ENCODE measurements at places on chromosomes 7 and 10.
A peak's percentile ranks its signal among the peaks of the same experiment; 100 is the strongest.

DNA sequence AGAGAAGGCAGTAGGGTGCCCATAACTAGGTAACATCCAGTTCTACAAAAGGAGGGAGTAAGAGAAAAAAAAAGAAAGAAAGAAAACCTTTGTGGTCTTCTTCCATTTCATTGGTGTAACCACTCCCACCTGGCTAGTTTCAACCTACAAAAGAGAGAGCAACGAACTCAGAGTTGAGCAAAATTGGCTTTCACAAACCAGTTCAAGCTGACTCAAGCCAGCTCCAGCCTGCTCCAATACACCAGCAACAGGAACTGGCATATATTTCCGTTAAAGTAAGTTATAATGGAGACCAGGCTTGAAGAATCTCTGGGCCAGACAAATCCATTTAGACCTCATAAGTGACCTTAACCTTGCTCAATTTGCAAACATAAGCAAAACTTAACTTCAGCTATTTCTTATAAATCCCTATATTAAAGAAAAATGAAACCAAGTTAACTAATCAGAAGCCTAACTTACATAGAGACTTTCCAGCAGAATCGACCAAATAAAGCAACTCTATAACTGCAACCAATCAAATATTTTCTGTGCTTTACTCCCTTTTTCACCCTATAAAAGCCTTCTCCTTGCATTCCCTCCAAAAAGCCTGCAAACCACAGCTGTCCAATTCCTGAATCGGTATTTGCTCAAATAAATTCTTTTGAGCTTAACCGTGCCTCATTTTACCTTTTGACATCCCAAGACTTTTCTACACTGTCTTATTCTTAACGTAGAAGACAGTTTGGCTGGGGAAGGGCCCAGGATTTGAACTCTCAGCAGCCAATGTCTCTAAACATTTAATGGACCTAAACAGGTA, 10.1 kb downstream of the ANKRD22 start:
- no peaks in the 10 kb centered on the region for H3K36me3 ChIP-seq
- no peak overlapping the region for H3K4me3 ChIP-seq
- DNase-seq, result no peak
- H3K27ac ChIP-seq, result no peak overlapping the region
- no peaks in the 10 kb centered on the region for H3K4me1 ChIP-seq

DNA sequence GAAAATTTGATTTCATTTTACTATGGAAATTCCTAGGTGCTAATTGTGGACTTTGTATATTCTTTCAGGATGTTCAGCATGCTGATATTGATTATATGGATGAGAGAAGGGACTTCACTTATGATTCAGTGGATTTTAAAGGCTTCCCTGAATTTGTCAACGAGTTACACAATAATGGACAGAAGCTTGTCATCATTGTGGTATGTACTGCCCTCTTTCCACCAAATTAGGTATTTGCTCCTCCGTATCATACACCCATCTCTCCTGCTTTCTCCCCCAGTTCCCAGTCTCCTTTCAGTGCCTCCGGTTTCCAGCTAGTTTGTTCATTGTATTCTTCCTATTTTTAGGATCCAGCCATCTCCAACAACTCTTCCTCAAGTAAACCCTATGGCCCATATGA, 34.6 kb downstream of the MGAM start:
- H3K4me3 ChIP-seq, result no peak overlapping the region
- H3K27me3 ChIP-seq, result no peaks in the 10 kb centered on the region
- H3K36me3 ChIP-seq, result no peaks in the 10 kb centered on the region
- peaks cover 19% of the 10 kb centered on the region for H3K4me1 ChIP-seq
- peak overlapping the region; percentile 50 for H3K27ac ChIP-seq

- no peak for DNase-seq
- H3K4me1 ChIP-seq, result peaks cover 6% of the 10 kb centered on the region
- peaks cover under 1% of the 10 kb centered on the region for H3K36me3 ChIP-seq
- peaks cover 3% of the 10 kb centered on the region for H3K27me3 ChIP-seq
- no peak overlapping the region for H3K27ac ChIP-seq
Observed at GRCh38 chr7:33998476-33998875, 93.1 kb downstream of the BMPER start.

DNA sequence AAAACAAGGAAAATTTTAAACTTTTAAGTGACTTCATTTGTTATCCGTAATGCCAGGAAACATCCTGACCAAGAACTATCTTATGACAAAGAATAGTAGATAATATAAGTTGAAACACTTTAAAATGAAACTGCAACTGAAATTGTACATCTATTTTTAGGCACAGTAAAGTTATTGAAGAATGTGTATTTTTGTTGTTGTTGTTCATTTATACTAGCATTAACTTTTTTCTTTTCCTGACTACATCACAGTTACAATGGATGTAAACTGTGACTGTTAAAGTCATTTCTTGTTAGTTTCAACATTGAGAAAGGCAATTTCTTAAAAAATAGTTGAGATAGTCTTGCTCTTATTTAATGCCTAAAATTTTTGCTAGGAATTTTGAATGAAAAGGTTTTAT, 2.6 kb downstream of the CPED1 start:
- H3K27ac ChIP-seq, result no peak overlapping the region
- no peak overlapping the region for H3K4me3 ChIP-seq
- H3K4me1 ChIP-seq, result peaks cover 24% of the 10 kb centered on the region
- no peak for DNase-seq

DNA sequence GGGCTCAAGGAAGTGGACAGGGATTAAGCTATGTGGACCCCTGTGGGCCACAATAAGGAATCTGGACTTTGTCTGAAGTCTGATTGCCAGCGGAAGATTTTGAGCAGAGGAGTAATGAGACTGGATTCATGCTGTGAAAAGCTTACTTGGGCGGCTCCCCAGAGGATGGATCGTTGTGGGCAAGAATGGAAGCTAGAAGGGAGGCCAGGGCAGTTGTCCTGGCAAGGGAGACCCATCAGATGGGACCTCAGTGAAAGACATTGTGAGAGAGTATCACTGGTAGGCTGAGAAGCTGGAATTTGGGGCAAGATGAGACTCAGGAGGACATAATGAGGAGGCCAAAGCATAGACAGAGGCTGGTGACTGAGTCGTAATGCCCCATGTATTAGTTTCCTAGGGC, 15.6 kb downstream of the ABCC2 start:
- H3K27me3 ChIP-seq, result no peaks in the 10 kb centered on the region
- H3K4me3 ChIP-seq, result no peak overlapping the region
- H3K27ac ChIP-seq, result no peak overlapping the region
- DNase-seq, result no peak
- H3K4me1 ChIP-seq, result no peaks in the 10 kb centered on the region
- H3K36me3 ChIP-seq, result no peaks in the 10 kb centered on the region

DNA sequence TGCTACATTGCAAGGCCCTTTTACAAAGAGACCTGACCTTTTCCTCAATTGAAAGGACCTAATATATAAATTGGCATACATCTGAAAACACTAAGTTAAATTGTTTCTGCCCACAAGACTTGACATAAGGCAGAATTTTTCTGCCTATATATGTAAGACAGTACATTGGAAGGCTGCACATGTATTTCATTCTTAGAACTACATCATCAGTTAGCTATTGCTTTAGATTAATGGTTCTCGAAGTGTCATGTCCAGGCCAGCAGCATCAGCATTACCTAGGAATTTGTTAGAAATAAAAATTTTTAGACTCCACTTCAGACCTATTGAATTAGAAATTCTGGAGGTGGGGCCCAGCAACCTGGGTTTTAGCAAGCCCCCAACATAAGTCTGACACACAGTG, 373.9 kb downstream of the LRRTM3 start:
- H3K36me3 ChIP-seq, result no peaks in the 10 kb centered on the region
- no peaks in the 10 kb centered on the region for H3K27me3 ChIP-seq
- no peak overlapping the region for H3K4me3 ChIP-seq
- DNase-seq, result no peak

GRCh38 chr7:122438006-122438405, 133.5 kb upstream of the FEZF1 start:
- DNase-seq, result no peak
- no peaks in the 10 kb centered on the region for H3K36me3 ChIP-seq
- no peaks in the 10 kb centered on the region for H3K4me1 ChIP-seq
- no peaks in the 10 kb centered on the region for H3K27me3 ChIP-seq
- no peak overlapping the region for H3K27ac ChIP-seq

DNA sequence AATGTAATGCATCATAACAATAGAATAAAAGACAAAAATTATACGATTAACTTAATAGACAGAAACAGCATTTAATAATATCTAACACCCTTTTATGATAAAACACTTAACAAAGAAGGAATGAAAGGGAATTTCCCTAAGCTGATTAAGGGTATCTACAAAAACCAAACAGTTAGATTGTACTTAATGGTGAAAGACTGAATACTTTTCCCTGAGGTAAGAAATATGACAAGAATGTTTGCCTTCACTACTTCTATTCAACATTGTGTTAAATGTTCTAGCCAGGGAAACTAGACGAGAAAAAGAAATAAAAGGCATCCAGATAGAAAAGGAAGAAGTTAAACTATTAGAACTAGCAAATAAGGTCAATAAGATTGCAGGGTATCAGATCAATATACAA, 276.9 kb downstream of the BAMBI start:
- no peak for DNase-seq
- H3K27me3 ChIP-seq, result peaks cover 14% of the 10 kb centered on the region
- H3K4me1 ChIP-seq, result no peaks in the 10 kb centered on the region
- no peaks in the 10 kb centered on the region for H3K36me3 ChIP-seq
- no peak overlapping the region for H3K27ac ChIP-seq

- H3K27me3 ChIP-seq, result no peaks in the 10 kb centered on the region
- no peak overlapping the region for H3K4me3 ChIP-seq
- no peak for DNase-seq
- no peak overlapping the region for H3K27ac ChIP-seq
- peaks cover 14% of the 10 kb centered on the region for H3K36me3 ChIP-seq
Observed at GRCh38 chr10:16976803-16977202, 152.8 kb downstream of the CUBN start.

DNA sequence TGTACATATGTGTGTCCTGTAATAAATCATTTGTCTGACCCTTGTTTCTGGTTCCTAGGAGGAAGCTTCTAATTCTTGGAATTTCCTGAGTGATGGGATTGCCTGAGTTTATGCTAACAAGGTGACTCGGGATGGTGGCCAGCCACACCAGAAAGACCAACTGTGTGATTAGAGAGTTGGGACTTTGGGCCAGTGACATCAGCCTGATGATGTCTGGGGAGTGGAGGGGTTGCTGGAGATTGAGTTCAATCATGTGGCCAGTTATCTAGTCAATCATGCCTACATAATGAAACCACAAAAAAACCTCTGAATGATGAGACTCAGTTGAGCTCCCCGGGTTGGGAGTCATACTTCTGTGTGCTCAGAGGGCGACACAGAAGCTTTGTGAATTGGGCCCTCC, 23.5 kb upstream of the CARD11 start:
- no peaks in the 10 kb centered on the region for H3K27me3 ChIP-seq
- H3K27ac ChIP-seq, result peak overlapping the region; percentile 88
- peak overlapping the region; percentile 53 for H3K4me3 ChIP-seq

- H3K4me3 ChIP-seq, result no peak overlapping the region
- DNase-seq, result no peak
- H3K36me3 ChIP-seq, result no peaks in the 10 kb centered on the region
Observed at GRCh38 chr7:120876922-120877321, 19.0 kb upstream of the TSPAN12 start.

GRCh38 chr7:16929146-16929762, 47.5 kb upstream of the AGR3 start:
- no peaks in the 10 kb centered on the region for H3K36me3 ChIP-seq
- DNase-seq, result no peak
- H3K4me1 ChIP-seq, result peaks cover 10% of the 10 kb centered on the region

DNA sequence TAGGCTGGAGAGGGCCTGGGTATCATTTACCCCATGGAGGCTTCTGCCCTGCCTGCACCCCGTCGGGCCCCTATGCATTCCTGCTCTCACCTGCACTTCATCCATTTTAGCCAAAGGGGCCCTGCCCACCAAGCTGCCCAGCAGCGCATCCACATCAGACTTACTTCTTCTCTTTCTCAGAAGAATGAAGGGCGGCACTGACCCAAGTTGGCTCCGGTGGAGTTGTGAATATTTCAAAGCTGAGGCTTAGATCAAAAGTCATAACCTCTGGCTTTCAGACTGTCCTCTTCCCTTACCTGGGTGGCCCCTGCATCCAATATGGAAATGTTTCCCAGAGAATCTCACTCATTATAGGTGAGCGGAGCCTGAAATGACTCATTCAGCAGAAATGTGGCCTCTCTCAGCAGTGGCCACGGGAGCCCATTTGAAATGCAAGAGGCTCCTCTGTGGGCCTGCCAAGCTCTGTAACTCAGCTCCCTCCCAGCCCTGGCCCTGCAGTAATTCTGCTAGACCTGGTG, 117.6 kb upstream of the TCF7L2 start:
- H3K27me3 ChIP-seq, result no peaks in the 10 kb centered on the region
- no peak overlapping the region for H3K4me3 ChIP-seq
- peaks cover 5% of the 10 kb centered on the region for H3K4me1 ChIP-seq
- no peak overlapping the region for H3K27ac ChIP-seq

DNA sequence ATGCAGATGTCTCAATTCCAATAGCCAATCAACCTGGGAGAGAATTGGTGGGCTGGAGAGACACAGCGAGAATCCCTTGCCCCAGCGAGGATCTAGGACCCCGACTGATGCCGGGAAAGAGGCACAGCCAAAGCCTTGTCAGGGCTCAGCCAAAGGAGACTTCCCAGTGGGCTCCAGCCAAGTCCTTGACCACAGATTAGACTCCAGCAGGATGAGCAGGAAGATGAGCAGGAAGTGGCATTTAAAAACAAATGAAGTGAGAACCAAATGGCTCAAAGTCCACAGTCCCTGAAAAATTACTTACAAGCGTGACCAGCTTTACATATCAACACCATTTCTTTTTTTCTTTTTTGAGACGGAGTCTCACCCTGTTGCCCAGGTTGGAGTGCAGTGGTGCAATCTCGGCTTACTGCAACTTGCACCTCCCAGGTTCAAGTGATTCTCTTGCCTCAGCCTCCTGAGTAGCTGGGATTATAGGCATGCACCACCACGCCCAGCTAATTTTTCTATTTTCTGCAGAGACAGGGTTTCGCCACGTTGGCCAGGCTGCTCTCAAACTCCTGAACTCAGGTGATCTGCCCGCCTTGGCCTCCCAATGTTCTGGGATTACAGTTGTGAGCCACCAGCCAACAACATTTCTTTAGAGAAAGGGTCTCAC, 40.2 kb downstream of the CTBP2 start:
- no peaks in the 10 kb centered on the region for H3K27me3 ChIP-seq
- H3K4me3 ChIP-seq, result no peak overlapping the region
- no peak for DNase-seq
- H3K4me1 ChIP-seq, result peaks cover 37% of the 10 kb centered on the region
- no peaks in the 10 kb centered on the region for H3K36me3 ChIP-seq

DNA sequence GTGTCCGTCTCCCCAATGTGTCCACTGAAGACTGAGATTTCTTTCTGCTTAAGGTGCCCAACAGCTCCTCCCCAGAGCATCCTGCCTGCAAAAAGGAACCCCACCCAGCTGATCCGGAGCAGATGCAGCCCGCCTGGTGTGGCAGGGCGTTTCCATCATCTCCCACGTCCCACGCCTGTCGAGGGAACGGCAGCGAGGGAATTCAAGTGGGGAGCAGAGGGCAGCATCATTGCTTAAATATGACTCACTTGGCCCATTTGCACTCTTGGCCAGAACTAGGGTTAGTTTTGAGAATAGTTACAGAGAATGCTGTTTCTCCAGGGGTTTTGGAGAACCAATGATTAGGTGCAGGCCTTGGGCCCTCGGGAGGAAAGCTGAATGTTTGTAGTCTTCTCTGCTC, 20.8 kb downstream of the VWA2 start:
- H3K4me1 ChIP-seq, result no peaks in the 10 kb centered on the region
- no peak overlapping the region for H3K4me3 ChIP-seq
- H3K36me3 ChIP-seq, result no peaks in the 10 kb centered on the region
- DNase-seq, result no peak
- H3K27ac ChIP-seq, result no peak overlapping the region
- H3K27me3 ChIP-seq, result peaks cover 3% of the 10 kb centered on the region

- no peak for DNase-seq
- peaks cover 52% of the 10 kb centered on the region for H3K27me3 ChIP-seq
- no peak overlapping the region for H3K4me3 ChIP-seq
- peaks cover 5% of the 10 kb centered on the region for H3K36me3 ChIP-seq
- peaks cover 4% of the 10 kb centered on the region for H3K4me1 ChIP-seq
Observed at GRCh38 chr7:97733276-97734161, 1.6 kb downstream of the TAC1 start.
